ENCODE measurements at places on chromosomes 6 and 20.

DNA sequence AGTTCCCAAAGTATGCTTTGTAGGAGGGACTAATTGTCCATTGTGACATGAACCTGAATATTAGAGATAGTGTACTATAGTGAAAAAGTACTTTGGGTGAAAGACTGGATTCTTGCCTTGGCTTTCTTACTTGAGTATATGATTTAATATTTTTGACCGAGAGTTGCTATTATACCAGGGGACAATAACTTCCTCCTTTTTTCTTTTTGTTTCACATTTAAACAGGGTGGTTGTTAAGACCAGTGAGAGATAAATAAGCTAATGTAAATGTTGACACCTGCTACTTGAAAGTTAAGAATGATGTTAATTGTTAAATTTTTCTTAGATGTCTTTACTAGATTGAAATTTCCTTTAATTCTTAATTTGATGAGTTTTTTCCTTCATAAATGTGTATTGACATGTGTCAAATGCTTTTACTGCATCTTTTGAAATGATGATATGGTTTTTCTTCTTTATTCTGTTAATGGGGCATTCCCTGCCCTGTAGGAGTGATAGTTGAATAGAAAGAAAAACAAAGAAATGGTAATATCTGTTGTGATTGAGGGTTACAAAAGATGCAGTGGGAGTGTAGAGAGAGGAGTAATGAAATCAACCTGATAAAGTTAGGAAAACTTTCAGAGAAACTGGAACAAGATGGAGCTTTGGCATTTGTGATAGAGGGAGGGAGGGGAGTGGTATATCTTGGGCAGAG, 48.4 kb downstream of the ZFAND3 start:
- DNase-seq = no peak

DNA sequence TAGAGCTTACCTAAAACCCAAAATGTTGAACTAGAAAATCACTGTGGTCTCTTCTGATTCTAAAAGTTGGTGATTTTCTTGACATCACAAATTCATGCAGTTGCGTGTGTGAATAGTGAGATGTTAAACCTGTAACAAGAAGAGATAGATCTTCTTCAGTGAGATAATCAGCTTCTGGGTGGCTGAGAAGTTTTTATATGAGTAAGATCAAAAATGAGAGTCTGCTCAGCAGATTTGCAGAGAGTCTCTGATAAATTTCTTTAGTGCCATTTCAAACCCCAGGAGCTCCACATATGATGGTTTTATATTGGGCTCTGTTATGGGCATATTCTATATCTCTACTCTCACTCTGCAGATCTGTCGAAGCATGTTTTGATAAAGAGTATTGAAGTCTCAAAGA, 185.4 kb downstream of the ZFAND3 start:
- DNase-seq = no peak

GRCh38 chr6:15063253-15063853, 182.5 kb upstream of the JARID2 start:
- DNase-seq = peak; percentile 57

GRCh38 chr6:162690158-162690557, 37.4 kb downstream of the PRKN start:
- DNase-seq = no peak

- DNase-seq = no peak
Measured at GRCh38 chr6:163538331-163538730, 123.8 kb downstream of the QKI start.

GRCh38 chr20:62396367-62397239, 9.7 kb downstream of the RPS21 start:
- DNase-seq = no peak

- no peak for DNase-seq
Measured at GRCh38 chr6:37850260-37850659, 30.7 kb downstream of the ZFAND3 start.

DNA sequence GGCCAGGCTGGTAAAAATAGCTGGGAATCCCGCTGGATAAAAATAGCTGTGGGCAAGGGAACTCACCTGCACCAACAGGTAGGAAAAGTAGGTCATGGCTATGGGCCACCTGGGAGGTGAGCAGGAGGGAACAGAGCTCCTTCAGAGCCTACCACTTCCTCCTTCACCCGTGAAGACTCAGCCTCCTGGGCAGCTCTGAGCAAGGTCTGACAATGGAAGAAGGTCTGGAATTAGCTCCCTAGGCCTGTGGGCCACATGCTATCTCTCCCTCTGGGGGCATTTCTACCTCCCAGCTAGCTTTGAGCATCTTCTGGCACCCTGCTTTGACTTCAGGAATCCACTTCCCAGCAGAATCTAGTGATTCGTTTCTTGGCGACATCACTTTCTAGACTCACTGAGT, 153.9 kb downstream of the MRPL14 start:
- peak; percentile 75 for DNase-seq

DNA sequence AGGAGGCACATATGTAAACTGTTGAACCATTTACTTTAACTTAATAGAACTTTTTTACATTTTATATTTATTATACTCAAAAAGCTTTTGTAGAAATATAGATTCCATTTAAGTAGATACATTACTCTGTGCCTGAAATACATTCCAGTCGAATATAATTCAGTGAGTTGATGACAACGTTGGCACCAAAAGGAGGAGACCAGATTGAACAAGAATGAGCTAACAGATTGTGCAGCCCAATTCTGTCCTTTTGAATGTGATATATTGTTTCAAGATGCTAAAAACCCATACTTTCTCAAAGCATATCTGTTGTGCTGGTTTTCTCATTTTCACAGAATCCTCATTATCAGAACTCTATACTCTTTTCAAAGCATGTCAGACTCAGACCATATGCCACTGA, 147.4 kb upstream of the SIM1 start:
- no peak for DNase-seq

DNA sequence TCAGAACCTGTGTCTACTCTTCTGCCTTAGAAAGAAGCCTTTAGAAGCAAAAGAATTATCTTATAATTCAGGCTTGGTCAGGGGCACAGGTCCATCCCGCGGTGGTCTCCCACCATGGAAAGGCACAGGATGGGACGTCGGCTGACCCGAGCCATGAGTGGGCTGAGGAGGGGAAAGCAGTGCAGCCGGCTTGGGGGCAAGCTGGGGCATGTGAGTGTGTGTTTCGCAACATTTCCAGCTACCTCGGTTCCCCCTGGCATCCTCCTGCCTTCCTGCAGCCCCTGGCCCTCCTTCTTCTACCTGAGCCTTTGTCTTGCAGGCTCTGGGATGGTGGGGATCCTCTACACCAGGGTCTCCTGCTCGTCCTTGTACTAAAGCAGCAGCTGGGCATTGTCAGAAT, 29.1 kb upstream of the FOXC1 start:
- DNase-seq = no peak

- DNase-seq = peak; percentile 99
Measured at GRCh38 chr20:56554869-56555268, 21.8 kb downstream of the FAM209B start.

DNA sequence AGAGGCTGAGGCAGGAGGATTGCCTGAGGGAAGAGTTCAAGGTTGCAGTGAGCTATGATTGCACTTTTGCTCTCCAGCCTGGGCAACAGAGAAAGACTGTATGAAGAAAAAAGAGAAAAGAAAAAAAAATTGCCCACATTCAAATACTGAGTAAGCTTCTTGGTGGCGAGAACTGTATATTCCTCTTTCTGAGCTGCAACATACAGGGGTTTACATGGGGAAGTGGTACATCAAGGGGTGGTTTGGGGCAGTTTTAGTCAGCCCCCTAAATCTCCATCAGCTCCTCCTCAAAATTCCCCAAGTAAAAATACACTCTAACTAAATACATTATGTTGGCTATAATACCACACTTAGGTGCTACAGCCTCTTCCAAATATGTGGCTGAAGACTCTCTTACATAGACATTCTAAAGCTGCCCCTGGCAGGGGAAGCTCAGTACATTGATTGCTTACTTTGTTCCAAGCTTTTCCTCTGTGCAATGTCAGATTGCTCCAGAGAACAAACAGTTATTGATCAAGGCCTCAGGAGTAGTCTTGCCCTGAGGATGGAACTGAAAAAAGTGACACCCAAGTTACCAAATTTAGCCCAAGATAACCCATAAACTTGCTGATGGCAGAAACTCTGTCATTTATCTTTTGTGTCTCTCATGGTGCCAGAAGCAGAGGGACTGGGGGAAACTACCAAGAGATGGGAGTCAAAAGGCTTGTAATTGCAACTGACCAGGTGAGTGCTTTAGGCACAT, 107.4 kb upstream of the RIPOR2 start:
- DNase-seq = no peak

- DNase-seq = peak; percentile 19
Measured at GRCh38 chr6:100176951-100177710, 183.1 kb upstream of the MCHR2 start.

DNA sequence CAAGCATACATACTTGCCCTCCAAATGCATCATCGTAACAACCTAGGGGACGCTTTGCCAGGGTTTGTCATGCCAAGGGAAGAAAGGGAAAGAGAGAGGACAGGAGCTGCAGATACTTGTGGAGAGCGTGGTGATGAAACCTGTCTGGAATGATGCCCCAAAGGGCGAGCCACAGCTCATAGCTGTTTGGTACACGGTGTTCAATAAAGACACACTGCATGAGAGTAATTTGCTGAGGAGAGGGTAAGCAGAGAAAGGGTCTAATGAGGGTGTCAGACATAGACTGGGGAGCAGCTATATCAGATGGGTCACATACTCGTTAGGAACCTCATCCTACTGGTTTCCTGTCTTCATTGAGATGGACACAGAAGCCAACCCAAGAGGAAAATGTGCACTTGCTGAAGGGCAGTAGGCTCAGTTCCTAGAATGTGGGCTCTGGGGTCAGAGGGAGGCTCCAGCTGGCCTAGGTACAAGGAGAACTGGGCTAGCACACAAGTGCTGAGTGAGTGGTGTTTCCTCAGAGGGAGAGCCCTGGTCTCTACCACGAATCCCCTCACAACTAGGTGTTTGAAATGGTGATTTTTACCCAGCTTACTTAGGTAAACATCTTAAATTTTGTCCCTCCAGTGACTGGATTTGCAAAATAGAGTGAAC, 5.2 kb upstream of the FOXO3 start:
- DNase-seq = no peak

- no peak for DNase-seq
Measured at GRCh38 chr20:52540509-52540908, 348.9 kb upstream of the ZFP64 start.

DNA sequence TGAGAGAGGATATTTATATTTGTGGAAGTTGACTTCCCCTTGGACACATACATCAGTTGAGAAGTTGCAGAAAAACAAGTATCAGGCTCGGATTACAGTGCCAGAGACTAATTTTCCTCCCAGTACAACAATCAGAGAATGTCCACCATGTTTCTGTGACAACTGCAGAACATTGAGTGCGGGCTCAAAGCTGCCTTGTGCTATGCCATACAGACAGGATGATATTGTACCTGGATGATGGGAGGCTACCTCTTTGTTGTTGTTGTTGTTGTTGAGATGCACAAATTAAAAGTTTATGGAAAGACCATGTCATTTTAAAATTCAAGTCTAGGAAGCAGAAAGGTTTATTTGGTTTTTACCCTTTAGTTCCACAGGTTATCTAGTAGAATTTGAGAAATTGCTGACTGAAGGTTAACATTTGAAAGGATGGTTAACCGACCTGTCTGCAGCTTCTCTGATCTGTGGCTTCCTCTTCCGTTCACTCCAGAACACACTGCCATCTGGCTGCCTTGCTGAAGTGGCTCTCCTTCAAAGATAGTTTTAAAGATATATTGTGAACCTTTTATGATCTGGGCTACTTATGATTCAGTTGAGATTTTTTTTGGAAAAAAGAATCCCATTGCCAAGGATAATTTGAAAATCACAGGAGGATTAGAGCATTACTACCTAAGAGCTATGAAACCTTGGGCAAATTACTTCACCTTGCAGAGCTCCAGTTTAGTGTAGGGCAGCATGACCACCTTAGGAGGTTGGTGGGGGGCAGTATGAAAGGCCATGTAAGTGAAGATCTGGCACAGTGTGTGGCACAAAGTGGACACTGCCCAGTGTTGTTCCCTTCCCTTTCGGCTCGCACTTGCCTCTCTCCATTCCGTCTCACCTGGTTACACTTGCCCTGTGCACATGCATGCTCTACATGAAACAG, 15.9 kb downstream of the TMEM200A start:
- DNase-seq = no peak

DNA sequence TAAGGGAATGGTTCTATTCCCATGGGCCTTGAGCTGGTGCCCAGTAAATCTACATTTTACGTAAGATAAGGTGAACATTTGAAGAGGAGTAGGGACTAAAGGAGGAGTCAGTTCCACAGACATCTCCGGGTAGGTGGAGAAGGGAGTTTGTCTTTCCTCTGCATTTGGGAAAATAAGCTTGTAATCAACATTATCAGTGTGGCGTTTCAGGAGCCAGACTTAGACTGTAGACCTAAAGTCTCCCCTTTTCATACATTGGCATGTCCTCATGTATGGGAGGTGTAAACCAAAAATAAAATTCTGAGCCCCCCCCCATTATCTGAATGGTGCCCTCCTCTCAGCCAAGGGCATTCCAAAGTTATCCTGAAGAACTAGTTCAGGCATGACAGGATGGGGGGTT, 40.2 kb downstream of the NINL start:
- DNase-seq = no peak

DNA sequence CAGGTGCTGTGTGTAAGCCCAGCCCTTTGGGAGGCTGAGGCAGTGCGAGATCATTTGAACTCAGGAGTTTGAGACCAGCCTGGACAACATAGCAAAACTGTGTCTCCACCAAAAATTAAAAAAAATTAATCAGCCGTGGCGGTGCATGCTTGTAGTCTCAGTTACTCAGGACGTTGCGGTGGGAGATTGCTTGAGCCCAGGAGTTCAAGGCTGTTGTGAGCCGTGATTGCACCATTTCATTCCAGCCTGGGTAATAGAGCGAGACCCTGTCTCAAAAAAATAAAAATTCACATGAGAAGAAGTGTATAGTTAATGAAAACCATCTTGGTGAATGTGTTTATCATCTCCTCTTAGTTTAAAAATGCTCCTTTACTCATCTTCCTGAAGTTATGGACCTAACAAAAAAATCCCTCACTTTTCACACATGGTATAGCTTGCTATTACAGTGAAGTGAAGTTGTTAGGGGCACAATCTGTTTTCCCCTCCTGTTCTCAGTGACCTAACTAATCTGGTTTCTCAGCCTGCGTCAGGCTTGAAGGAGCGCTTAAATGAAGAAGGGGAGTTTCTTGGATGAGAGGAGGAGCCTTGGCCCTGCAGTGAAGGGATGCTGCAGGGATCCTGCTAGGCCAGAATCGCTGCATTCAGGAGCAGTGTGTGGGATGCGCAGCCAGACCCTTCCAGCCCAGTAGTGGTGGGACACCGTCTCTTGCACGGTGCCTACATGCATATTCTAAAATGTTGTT, 45.3 kb downstream of the JARID2 start:
- DNase-seq = no peak

GRCh38 chr6:140977403-140977802, 1155.3 kb upstream of the GJE1 start:
- peak; percentile 40 for DNase-seq

GRCh38 chr6:129183681-129184301, 300.9 kb downstream of the LAMA2 start:
- DNase-seq = peak; percentile 54

DNA sequence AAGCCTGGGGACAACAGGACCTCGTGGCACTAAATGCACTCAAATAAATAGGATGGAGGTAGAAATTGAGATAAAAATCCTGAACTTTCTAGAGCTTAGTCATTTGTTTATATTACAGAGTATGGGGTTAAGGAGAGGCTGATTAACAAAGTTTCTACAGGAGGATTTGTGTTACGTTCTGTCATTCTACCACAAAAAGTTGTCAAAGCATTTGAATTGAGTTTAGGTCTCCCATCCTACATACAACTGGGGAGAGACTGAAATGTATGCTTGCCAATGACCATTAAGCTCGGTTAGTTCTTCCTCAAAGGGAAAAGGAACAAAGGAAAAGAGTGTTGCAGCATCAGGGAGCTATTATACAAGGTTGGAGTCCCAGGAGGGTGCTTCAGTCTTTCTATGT, 597.9 kb downstream of the COL12A1 start:
- DNase-seq = peak; percentile 46

- no peak for DNase-seq
Measured at GRCh38 chr20:33024243-33024560, 7.2 kb upstream of the BPIFB6 start.

Measured in EH (cell line).